ENCODE measurements at places on chromosomes 2 and 18.
A peak's percentile ranks its signal among the peaks of the same experiment; 100 is the strongest.

DNA sequence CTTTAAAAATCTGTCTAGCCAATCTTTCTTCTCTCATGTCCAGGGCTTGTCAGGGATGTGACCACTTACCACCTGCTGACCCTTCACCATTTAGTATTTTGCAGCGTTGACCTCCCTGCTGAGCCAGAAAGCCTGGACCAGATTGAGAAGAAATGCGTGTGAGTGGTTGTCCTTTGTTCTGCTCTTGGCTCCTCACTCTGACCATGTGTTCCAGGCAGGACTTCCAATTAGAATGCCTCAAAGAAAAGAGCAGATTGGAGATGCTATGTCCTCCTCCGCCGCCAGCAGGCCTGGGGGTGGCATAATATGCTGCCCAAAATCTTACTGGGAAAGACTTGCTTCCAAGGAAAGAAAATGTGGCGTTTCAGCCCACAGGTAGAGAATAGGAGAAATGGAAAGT lies 894.1 kb downstream of the SLC4A3 start:
- no peak for DNase-seq

DNA sequence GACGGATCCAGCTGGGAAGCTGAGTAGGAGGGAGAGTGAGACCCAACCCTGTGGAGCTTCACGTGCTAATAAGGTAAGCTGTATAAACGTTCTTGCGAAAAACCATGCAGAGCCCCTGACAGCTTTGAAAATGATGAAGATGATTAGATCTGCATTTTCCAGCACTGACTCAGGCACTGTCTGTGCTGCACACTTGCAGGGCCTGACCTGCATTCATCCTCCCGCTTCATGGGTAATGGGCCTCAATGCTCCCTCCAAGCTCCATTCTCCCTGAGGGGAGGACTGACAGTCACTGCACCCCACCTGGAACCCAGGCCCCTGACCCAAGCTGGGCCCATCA lies 205.4 kb downstream of the TMEM163 start:
- no peak for DNase-seq

DNA sequence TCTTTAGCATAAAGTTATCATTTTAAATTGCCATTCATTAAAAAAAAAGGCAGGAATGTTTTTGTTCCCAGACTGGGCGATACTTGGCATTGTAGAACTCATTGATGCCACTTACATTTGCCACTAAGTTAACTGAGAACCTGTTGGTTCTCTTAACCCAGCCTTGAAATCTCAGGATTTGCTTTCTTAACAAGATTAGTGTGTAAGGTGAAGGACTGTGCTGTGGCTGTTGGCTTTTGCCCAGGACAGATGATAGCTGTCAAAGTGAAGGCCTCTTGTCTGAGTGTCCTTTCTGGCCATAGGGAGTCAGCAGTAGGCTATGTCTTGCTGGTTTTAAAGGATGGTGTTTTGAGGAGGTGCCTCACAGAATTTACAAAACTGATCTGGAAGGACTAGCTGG lies 2.6 kb downstream of the DPYSL5 start:
- no peak for DNase-seq

DNA sequence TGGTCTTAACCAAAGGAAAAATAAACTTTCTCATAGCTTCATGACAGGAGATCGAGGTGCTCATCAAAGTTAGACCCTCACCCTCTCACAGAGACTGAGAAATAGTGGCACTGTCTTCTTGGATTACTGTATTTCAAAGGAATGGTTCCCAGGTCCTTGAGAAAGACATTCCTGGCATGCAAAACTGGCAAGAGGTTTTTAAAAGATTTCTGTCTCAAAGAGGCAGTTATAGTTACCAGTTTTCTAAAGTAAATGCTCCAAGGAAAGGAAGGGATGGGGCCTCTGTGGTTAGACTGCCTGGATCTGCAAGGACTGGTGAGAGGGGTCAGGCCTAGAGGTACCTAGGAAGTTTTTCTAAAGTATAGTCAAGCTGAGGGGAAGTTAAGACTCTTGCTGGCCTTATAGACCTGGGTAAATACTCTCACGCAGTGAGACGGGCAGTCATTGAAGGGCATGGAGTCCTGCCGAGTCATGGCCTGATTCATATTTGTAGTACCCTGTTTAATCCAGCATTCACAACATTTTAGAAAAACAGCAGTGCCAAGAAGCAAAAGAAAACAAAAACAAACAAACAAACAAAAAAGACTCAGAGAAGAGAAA lies 226.1 kb downstream of the DOK6 start:
- no peak for DNase-seq

DNA sequence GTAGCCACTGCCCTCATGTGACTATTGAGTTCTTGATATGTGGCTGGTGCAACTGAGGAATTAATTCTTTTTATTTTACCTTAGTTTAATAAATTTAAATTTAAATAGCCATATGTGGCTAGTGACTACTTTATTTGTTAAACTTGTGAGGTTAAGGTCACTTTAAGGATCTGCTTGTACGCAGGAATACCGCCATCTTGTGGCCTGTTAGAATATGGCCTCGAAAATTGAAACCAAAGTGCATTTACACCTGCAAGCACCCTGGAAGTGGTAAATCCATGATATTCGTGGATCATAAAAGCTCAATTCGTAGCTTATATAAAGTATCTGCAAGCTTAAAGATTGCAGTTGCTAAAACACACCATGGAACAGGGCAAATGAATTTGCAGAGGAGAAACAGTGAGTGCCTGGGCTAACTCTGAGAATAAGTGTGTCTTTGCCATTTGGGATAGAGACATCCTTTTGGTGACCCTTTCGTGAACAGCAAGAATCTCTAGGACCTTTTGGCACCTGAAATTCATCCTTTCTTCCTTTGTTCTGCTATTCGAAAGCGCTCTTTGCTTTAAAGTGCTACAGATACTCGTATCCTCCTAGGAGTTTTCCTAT lies 59.9 kb upstream of the REG3A start:
- no peak for DNase-seq

DNA sequence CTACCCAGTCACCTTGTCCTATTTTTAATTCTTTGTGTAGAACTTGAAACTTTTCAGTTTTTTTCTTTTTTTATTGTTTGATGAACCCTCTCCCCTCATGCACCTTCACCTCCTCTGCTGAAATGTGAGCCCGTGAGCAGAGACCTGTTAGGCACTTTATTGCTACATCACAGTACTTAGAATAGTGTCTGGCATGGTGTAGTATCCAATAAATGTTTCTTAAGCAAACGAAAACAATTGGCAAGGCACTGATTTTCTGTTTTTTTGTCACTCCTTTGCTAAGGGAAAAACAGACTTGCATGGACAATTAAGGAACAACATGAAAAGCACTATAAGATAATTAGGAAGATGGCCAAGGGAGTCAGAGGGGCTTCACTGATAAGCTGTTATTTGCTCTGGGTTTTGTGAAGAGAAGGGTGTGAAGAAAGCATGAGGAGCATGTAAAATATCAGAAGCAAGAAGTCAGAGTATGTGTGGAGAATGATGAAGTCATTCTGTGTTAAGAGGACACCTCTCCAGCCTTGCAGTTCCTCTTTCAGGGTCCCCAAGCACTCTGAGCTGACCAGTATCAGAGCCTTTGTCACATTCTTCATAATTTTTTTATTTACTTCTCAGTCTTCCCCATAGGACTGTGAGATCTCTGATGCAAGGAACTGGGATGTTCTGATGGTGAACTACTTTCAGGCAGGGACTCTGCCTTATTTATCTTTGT lies 99.7 kb upstream of the CAVIN2 start:
- no peak for DNase-seq

GRCh38 chr18:13054336-13054735 lies 63.2 kb downstream of the CEP192 start:
- DNase-seq, result no peak

DNA sequence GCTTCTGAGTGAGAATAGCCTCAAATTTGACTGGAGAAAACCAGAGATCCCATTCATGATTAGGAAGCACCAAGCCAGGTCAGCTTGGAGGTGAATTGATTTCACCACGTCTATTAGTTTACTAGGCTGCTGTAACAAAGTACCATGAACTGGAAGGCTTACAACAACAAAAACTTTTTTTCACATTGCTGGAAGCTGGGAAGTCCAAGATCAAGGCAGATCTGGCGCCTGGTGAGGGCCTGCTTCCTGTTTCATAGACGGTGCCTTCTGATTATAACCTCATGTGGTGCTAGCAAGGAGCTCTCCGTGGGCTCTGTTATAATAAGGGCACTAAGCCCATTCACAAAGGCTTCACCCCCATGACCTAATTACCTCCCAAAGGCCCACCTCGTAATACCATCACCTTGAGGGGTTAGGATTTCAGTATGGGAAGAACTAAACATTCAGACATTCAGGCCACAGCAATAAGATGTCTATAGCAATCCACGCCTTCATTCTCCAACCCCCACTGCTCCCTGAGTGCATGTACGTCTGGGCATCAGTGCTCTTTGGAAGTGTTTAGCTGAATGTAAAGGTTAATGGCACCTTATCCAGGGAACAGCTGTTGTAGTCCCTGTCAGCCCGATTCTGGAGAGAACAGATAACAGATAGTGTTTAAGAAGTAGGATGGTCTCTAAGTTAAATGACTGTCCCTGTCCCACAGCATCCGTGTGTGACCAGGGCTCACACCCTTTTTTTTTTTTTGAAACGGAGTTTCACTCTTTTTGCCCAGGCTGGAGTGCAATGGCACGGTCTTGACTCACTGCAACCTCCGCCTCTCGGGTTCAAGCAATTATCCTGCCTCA lies 89.2 kb downstream of the SOCS6 start:
- no peak for DNase-seq

DNA sequence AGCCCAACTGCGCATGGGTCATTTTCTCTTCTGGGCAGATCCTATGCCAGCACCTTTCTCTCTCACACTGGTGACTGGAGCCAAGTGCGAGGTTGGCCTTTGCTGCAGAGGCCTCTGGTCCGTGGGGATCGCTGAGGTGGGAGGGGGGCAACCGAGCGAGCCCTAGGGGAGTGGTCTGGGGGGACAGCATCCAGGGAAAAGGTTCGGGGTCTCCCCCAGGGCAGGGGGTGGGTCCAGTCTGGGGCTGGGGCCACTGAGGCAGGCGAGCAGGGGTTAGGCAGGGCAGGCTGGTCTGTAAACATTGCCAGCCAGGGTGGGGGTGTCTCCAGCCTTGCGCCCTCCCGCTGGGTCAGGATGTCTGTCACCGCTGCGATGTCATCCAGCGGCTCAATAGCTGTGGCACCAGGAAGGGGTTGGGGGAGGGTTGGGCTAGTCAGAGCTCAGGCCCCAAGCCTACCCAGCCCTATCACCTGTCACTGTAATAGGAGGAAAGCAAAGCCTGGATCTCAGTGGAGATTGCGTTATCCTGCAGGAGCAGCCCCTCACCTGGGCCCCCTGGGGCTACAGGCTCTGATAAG lies 4.7 kb downstream of the WDR54 start:
- DNase-seq, result no peak

- peak; percentile 31 for DNase-seq
These were observed 133.1 kb downstream of the NFATC1 start for GRCh38 chr18:79528846-79529245.

DNA sequence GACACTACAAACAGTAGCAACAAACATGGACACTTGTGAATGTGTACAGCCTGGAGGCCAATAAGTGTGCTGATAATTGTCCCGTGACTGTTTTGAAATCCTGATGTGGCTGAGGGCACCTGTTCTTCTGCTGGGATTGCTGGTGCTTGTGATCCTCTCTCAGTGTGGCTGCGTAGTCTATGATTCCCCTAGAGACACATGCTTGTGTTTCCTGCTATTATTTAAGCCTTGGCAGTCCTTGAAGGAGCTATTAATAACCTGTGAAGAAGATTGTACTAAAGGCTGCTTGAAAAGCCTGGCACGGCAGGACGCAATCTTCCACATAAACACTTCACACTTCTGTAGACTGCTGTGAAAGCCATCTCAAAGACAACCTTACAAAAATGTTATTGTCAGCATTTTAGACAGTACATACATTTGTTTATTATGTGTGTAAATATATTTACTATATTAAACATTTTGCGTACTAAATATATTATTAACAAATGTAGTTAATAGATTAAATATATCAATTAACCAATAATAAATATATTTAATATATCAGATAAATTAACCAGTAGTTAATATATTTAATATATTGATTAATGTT lies 71.4 kb downstream of the GALR1 start:
- no peak for DNase-seq

DNA sequence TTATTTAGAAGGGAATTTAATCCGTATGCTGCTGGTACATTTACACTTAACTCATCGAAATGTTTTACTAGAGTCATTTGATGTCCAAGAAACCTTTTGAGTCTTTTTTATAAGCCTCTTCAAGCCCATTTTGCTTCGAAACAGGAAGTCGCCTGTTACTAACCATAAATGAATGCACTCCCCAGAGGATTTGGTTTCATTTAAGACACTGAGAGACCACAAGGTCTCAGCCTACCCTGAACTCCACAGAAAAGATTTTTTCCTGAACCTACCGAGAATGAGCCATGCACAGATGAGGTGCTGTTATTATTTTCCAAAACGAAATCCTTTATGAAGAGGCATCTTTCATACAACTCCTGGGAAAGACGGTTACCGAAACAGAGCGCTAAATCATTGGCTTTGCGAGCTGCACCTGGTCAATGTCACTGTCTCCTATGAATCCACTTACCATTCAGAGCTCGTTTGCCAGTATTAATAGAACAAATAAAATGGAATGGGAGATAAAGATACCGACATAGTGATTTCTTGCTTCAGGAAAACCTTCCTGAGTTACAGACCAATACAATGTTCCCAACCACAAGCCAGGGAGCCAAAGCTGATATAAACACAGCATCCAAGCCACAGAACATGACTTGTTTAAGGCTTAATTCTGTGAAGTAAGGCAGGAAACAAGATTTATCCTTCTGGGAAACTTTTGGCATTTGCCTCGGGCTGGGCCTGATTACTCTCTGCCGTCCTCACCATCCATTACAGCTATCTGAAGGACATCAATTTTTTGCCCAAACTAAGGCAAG lies 382.1 kb downstream of the OSR1 start:
- DNase-seq, result no peak

DNA sequence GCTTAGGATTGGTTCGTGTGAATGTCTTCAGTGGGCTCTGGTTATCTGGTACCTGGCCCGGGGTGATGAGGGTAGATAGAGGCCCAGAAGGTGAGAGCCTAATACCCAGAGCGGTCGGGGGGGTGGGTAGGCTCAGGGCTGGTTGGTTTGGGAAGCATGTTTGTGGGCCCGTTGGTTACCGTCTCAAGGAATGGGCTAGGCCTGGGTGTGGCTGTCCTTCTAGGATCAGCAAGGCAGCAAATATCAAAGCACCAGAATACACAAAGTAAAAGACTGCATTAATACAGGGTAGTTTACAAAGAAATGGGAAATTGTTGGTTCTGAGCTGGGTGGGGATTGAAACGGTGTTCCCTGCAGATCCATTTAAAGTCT lies 6.0 kb upstream of the IL1R2 start:
- no peak for DNase-seq

GRCh38 chr2:72982219-72982618 lies 64.9 kb downstream of the EMX1 start:
- no peak for DNase-seq

Measured in smooth muscle cell of the brain vasculature (primary cell).